Bronchial epithelial cell (primary cell): ENCODE measurements at places on chromosomes 12 and 14.

GRCh38 chr12:20248646-20249045, 119.7 kb upstream of the PDE3A start:
- no peak for DNase-seq

- DNase-seq: no peak
Measured at GRCh38 chr12:46487567-46488131, 115.1 kb upstream of the SLC38A2 start.

- DNase-seq: peak; percentile 72
Measured at GRCh38 chr12:85092814-85093370, 56.7 kb downstream of the LRRIQ1 start.

GRCh38 chr14:22552827-22553076, 36.3 kb downstream of the DAD1 start:
- no peak for DNase-seq

DNA sequence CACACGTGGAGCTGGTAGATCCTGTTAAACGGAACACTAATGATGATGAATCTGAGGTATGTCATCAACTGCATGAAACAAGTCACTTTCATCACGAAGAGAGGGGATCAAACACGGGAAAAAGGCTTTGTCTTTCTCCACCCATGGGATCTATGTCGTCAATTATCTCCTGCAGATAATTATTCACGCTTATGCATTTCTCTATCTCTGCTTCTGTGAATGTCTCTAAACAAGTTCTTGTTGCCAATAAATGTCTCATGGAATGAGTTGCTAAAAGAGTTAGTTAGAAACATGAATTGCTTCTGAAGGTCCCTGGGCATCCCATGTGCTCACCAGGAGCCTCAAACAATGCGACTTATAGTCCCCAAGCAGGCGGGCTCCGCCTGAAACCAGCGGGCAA, 1228.2 kb upstream of the TMEM132C start:
- no peak for DNase-seq

DNA sequence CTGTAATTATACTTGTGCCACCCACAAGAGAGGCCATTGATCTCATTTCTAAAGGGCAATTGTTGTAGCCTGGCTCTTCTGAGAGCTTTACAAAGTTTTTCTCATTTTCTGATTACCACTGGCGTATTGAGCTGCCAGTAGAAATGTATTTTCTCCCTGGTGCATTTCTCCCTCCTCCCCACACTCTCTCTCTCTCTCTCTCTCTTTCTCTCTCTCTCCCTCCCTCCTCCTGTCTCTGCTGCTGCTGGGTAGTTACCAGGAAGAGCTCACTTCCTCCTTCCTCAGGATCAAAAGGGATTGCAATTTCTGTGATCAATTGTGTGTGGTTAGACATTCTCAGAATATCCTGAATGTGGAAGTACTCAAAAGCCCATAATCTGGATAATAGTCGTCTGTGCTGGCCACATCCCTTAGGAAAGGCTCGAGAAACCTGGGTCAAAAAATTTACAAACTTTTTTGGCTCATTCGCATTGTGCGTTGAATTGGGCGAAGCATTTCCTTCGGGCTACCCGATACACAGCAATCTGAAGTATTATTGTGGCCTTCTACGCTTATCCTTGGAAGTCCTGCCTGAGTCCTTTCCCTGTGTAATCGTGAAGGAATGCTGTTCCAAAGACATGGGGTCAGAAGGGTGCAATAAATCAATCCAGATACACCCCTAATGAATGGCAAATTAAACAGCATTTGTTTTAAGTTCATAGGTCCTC, 254.8 kb downstream of the MSRB3 start:
- no peak for DNase-seq

DNA sequence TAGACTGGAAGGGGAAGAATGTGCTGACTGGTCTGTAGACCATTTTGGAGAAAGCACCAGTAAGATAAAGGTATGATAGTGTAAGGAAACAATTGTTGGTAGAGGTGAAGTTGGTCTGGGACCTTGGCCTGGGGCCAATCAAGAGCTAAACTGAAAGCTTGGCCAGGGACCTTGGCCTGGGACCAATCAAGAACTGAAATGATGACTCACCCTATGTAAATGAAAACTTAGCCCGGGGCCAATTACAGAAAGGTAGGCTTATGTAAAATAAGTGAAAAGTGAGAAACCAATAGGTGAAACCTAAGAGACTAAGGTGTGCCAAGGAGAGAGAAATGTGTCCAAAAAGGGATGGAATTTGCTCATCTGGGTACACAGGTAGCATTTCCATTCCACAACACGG, 776.0 kb downstream of the C12orf50 start:
- peak; percentile 51 for DNase-seq

DNA sequence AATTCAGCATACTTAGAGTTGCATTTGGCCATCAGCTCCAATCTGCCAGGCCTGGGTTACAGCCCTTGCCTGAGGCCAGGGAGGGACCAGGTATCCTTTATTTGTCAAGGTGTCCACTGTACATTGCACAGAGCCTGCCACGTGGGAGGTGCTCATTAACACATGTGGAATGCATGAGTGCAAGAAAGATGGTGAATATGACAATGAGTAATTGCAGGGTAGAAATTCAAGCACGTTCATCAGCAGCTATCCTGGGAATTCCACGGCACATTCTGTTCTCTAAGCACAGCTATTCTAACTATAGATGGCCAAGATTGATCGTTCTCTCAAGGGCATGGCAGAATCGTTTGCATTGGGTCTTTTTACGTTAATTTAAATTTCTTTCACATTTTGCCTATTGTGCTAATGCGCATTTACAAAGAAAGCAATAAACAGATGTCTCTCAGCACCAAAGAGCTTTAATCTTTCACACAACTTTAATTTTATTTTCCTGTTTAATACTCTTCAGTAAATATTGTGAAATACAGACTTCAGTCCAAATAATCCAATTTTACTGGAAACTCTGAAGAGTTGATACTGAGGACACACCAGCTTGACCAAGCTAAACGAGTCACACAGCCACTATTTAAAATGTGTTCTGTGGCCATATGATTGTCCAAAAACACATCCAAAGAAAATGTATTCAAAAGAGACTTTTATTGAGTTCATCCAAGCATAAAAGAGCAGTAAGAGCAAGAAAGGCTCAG, 1025.7 kb upstream of the TMEM132C start:
- DNase-seq: peak; percentile 94

DNA sequence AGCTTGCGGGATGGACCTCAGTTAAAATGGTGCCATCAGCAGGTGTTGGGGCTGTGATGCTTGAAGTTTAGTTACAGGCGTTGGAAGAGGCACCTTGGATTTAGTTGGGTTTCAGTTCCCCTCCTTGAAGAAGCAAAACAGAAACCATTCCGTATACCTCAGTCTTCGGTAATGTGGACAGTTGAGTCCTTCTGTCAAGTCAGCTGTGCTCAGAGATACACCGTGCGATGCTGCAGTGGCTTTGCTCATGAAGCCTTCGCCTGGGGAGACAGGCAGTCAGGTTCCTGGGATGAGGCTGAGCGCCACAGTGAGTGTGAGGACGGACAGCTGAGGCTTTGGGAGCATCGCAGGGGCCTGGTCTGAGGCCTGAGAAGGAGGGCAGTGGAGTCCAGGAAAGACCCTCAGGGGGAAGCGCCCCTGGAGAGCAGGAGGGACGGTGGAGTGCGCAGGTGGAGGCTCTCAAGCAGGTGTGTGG, 7.4 kb downstream of the RAN start:
- no peak for DNase-seq

DNA sequence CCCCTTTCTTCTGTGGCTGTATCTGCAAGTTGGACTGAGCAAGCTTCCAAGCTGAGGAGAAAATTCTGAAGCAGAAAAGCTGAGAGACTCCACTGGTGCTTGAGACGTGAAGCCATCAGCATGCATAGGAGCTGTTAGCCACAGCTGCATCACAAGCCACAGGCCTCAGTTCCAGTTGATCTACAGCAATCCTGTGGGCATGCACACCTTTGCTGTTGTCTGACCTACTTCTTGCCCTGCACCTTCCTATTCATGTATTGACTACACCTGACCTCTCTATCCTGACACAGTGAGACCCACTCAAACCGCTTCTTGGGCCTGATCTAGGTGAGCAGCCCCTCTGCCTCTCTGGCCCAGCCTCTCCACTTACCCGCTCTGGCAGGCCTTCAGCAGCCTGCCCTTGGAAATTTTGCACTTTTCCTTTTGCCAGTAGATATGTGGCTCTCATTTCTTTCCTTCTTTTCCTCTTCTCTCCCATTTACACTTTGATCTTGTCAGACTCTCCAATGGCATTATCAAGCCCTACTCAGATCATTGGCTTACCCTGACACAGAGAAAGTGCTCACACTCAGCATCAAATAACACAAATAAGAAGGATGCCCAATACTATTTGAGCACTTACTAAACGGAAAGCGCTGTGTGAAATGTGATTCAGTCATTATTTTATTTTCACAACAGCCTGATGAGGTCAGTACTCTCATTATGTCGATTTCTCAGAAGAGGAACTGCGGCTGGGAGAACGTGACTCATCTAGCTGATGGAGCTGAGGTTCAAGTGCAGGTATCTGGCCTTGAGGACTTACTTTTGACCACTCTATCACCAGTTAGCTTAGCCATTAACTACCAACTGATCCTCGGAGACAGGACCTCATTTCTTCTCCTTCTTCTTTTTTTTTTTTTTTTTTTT, 21.9 kb upstream of the PTGR2 start:
- peak; percentile 78 for DNase-seq

DNA sequence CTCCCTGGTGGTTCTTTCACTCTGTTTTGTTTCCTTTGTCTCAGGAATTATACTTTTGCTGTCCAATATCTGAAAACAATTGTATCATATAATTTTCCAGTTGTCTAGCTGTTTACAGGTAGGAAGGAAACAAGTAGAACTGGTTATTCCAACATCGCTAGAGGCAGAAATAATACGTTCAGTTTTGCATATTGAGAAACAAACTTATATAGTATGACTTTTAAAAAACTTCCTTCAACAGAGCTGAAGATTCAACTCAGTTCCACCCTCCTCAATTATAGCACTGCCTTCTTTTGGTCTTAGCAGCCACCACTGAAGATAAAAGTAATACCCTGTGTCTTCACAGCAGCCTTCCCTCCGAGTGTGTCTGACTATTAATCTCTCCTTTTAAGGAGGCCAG, 214.3 kb downstream of the EFCAB11 start:
- peak; percentile 64 for DNase-seq

- DNase-seq: no peak
Measured at GRCh38 chr12:87464565-87464964, 564.6 kb downstream of the C12orf50 start.

DNA sequence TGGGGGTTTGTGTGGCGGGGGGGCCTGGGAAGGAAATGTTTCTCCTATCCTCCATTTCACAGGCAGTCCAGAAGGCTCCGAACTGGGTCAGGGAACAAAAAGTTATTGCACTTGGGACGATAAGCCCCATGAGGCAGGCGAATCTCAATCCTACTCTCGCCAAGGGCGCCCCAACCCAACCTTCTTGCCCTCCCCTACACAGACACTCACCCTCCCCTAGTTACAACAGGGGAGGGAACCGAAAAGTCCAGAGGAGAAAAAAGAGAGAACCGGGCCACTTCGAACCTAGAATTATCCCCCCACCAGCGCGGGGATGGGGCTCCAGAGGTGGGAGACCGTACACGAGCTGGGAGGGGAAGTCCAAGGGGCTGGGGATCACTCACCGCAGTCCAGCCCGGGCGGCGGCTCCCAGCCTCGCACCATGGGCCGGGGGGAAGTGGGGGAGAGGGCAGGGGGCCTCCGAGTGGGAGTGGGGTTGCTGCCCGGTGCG, 357 bp downstream of the HOMEZ start:
- DNase-seq: peak; percentile 10

- DNase-seq: no peak
Measured at GRCh38 chr14:50095895-50096294, 20.5 kb downstream of the VCPKMT start.

- no peak for DNase-seq
Measured at GRCh38 chr12:9084417-9084816, 31.3 kb downstream of the A2M start.

DNA sequence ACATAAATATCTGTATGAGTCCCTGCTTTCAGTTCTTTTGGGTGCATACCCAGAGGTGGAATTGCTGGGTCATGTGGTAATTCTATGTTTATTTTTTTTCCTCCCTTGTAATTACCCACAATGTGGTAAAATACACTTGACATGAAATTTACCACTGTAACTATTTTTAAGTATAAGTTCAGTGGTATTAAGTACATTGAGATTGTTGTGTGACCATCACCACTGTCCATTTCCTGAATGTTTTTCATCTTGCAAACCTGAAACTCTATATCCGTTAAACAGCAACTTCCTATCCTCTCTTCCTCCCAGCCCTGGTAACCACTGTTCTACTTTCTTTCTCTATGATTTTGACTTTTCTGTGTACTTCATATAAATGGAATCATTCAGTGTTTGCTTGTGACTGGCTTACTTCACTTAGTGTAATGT, 51.4 kb downstream of the BORCS5 start:
- DNase-seq: no peak

- no peak for DNase-seq
Measured at GRCh38 chr14:100168506-100168905, 9.1 kb upstream of the DEGS2 start.

DNA sequence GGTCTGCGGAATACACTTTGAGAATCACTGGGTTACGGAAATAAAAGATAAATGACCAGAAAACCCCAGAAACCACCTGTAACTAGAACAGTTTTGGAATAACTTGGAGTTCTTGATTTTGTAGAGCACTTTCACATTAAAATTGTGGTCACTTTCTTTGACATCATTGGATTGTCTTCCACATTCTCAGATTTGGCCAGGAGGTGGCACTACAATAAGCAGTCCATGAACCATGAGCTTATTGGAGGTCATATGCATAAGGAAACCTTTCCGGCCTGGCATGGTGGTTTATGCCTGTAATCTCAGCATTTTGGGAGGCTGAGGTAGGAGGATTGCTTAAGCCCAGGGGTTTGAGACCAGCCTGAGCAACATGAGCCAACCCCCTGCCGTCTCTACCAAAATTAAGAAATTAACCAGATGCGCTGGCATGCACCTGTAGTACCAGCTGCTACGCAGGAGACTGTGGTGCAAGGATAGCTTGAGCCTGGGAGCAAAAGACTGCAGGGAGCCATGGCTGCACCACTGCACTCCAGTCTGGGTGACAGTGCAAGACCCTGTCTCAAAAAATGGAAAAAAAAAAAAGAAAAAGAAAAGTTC, 107.7 kb upstream of the CAND1 start:
- peak; percentile 48 for DNase-seq

- DNase-seq: no peak
Measured at GRCh38 chr12:46371718-46372543, 642 bp downstream of the SLC38A2 start.

DNA sequence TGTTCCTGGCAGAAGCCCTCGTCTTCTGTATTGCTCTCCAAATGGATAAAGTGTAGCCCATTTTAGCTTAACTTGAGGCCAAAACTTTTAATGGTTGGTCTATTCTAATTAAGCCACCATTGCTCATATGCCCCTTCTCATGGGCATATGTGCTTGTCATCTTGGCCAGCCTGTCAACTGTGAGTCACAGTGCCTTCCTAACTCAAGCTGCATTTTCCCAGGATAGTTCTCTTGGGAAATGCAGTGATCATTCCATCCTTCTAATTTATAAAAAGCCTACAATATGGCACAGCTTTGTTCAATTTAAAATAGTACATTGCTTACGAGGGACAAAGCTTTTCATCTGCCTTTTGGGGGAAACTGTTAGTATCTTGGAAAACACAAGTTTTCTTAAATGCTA, 6.6 kb downstream of the PTHLH start:
- peak; percentile 78 for DNase-seq
